ENCODE measurements at places on chromosomes 5 and 9. TPM values are rescaled to one million over a fixed set of nuclear protein-coding genes. Genes with fewer than 3 reads are reported as not detected.

Gene SPAAR
- total RNA-seq = not detected

Gene CCL27
- total RNA-seq = not detected

Gene NAIF1
- total RNA-seq = 15.7 TPM

Gene C5orf52
- total RNA-seq = not detected

Gene CYSRT1
- 0.29 TPM for total RNA-seq

All from natural killer cell treated with Interleukin-12 subunit alpha and Interleukin-12 subunit beta and Interleukin-15 and Interleukin-18, amount 100 ng/mL, for 72 hours (primary cell).